Gastrocnemius medialis (tissue), 4 donors: ENCODE measurements at places on chromosomes 5 and 9. TPM values are rescaled to one million over a fixed set of nuclear protein-coding genes. Genes with fewer than 3 reads are reported as not detected.

GRCh38 chr5:59146729-59147128, 563.9 kb downstream of the RAB3C start:
- no peaks in the 10 kb centered on the region for H3K27me3 ChIP-seq
- no peak for DNase-seq
- H3K4me3 ChIP-seq: no peak overlapping the region
- peaks cover 57% of the 10 kb centered on the region for H3K4me1 ChIP-seq
- H3K27ac ChIP-seq: peak overlapping the region; percentile 84

Gene SAPCD2
- total RNA-seq: 0.16 TPM

DNA sequence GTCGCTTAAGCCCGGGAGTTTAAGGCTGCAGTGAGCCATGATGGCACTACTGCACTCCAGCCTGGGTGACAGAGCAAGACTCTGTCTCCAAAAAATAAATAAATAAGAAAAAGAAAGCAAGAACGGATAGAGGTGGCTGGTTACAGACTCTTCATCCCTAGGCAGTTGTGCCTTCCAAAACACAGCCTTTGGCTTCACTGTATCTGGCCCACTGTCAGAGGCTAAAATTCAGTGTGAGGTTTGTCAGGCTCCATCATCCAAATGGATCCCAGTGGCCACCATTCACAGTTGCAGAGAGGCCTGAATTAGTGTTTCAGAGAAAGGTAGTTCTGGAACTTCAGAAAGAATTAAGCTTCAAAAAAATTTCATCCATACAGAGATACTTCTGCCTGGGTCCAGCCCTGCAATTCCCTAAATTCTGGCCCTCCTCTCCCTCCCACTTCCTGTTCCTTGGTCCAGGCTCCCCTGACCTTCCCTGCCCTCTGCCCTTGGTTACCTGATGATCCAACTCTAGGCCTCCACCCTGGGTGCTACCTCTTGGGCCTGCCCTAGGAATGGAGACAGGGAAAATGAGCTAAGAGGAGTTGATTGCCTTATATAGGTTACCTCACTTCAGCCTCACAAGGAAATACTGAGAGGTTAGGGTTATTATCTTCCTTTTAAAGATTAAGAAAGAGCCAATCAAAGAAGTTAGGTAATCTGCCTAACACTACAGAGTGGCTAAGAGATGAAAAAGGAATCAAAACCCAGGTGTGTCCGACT, 97.2 kb upstream of the SLC44A1 start:
- H3K27ac ChIP-seq: no peak overlapping the region
- no peaks in the 10 kb centered on the region for H3K27me3 ChIP-seq
- no peaks in the 10 kb centered on the region for H3K4me1 ChIP-seq
- no peak overlapping the region for H3K4me3 ChIP-seq
- DNase-seq: no peak
- no peaks in the 10 kb centered on the region for H3K36me3 ChIP-seq

Gene ANKRD55
- not detected for total RNA-seq

DNA sequence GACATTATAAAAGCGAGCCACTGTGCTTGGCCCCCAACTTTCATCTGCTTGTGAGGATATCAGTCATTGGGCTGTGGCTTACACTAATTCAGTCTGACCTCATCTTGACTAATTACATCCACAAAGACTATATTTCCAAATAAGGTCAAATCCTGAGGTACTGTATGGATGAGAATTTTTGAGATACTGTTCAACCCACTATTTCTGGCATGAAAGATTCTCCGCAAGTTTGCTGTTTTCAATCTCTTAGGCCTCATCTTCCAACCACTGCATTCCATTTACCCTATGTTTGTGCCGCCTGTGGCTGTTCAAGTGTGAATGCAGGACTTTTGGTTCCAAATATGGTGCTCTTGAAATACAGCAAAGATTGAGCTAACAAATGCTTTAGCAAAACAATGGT, 400.9 kb upstream of the SGCD start:
- no peaks in the 10 kb centered on the region for H3K36me3 ChIP-seq
- no peaks in the 10 kb centered on the region for H3K4me1 ChIP-seq
- no peak overlapping the region for H3K4me3 ChIP-seq
- H3K27me3 ChIP-seq: no peaks in the 10 kb centered on the region
- H3K27ac ChIP-seq: no peak overlapping the region

DNA sequence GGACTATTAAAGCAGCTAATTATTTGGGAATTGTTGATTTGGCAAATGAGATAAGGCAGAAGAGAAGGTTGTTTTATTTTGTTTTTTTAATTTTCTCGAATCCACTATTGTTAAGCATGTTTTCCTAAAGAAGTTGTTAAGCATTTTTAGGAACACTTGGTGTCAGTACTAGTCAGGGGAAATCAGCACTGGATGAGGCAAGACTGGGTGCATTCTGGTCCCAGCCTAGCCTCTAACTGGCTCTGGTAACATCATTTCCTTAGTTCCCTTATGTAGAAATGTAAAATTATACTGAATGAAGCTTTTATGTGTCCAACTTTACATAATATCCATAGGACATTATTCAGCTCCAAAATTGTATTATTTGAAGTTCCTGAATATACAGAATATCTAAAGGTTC, 196.1 kb downstream of the PCSK5 start:
- H3K4me3 ChIP-seq: no peak overlapping the region
- H3K4me1 ChIP-seq: no peaks in the 10 kb centered on the region
- H3K27me3 ChIP-seq: no peaks in the 10 kb centered on the region
- H3K27ac ChIP-seq: no peak overlapping the region
- DNase-seq: no peak

GRCh38 chr5:17748201-17748600, 113.9 kb downstream of the TAF11L14 start:
- no peaks in the 10 kb centered on the region for H3K27me3 ChIP-seq
- no peak overlapping the region for H3K27ac ChIP-seq
- H3K4me1 ChIP-seq: no peaks in the 10 kb centered on the region
- DNase-seq: no peak
- no peaks in the 10 kb centered on the region for H3K36me3 ChIP-seq
- H3K4me3 ChIP-seq: no peak overlapping the region

DNA sequence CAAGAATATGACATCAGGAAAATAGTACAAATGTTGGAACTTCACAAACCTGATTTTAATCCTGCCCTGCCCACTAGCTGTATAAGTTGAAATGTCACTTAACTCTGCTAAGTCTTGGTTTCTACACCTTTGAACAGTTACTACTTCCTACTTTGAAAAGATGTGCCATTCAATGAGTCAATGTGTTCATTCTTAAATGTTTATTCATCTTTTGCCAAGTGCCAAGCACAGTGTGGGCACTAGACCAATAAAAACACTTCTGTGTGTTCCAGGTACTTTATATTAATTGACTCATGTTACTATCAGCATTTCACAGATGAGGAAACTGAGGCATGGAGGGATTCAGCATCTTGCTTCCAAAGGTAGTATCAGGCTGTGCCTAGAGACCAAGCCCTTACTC, 12.8 kb downstream of the PDCL start:
- DNase-seq: no peak
- H3K27ac ChIP-seq: no peak overlapping the region
- peaks cover 13% of the 10 kb centered on the region for H3K4me1 ChIP-seq
- no peaks in the 10 kb centered on the region for H3K36me3 ChIP-seq
- H3K4me3 ChIP-seq: no peak overlapping the region

GRCh38 chr5:67858471-67859031, 357.0 kb upstream of the PIK3R1 start:
- no peaks in the 10 kb centered on the region for H3K4me1 ChIP-seq
- no peak for DNase-seq
- H3K27ac ChIP-seq: no peak overlapping the region
- H3K4me3 ChIP-seq: no peak overlapping the region
- H3K27me3 ChIP-seq: no peaks in the 10 kb centered on the region

DNA sequence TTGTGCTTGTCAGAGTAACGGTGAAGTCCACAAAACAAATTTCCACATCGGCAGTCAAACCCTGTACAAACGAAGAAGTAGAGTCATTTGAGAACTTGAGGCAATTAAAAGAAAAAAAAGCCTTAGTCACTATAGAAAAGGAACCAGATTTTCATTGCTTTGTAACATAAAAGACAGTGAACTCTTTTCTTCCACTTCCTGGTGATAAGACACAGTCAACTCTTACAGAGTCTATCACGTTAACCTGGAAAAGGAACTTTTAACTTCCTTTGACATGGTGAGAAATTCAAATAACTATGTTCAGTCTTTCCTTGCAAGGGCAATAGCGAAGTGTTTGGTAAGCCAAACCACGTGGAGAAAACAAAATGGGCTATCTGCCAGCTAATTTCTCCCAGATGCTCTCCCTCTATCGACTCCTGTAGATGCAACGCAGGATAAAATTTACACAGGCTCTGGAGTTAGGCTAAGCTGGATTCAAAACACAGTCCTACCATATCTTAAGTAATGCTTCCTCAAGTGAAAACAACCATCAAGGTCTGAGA, 8.9 kb downstream of the ZFAND5 start:
- H3K27me3 ChIP-seq: no peaks in the 10 kb centered on the region
- H3K4me3 ChIP-seq: no peak overlapping the region

DNA sequence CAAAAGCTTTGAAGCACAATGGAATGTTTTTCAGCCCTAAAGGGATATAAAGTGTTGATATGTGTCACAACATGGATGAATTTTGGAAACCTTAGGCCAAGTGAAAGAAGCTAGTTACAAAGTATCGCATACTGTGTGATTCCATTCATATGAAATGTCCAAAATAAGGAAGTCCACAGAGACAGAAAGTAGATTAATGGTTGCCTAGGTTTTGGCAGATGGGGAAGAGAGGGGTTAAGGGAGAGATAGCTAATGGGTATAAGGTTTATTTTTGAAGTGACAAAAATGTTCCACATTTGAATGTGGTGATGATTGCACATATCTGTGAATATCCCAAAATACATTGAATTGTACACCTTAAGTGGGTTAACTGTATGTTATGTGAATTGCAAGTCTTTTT, 57.5 kb upstream of the MCCC2 start:
- peaks cover 14% of the 10 kb centered on the region for H3K4me1 ChIP-seq
- no peaks in the 10 kb centered on the region for H3K36me3 ChIP-seq
- DNase-seq: no peak
- H3K27me3 ChIP-seq: no peaks in the 10 kb centered on the region

DNA sequence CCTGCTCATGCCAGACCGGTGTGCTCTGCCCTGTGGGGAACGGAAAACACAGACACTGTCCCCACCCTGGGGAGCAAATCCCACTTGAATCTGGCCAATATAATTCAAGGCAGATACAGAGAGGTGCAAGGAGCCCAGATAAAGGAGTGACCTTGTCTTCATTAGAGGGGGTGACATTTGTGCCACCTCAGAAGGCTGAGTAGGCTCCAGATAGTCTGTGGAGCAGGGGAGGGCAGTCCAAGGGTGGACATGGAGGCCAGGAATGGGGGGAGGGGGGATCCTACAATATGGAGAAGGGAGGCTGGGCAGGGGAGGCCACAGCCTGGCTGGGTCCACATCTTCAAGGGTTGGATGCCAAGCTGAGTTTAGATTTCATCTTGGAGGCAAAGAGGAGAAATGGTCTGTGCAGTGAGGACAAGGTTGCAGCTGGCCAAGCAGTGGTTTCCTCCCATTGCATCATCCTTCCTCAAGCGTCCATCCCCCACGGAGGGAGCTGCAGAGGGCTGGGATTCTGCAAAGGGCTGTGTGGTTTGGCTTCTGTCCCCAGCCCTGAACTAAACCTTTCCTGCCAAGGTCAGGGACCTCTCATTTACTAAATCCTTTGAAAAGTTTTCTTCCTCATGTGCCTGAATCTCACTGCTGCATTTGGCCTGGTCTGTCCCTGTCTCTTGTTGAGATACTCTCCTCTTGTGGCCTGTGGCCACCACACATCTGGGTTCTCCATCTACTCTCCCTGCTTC, 60.1 kb downstream of the GALNT12 start:
- no peak overlapping the region for H3K4me3 ChIP-seq
- no peaks in the 10 kb centered on the region for H3K36me3 ChIP-seq
- peaks cover 39% of the 10 kb centered on the region for H3K4me1 ChIP-seq
- H3K27me3 ChIP-seq: no peaks in the 10 kb centered on the region
- H3K27ac ChIP-seq: peak overlapping the region; percentile 68

DNA sequence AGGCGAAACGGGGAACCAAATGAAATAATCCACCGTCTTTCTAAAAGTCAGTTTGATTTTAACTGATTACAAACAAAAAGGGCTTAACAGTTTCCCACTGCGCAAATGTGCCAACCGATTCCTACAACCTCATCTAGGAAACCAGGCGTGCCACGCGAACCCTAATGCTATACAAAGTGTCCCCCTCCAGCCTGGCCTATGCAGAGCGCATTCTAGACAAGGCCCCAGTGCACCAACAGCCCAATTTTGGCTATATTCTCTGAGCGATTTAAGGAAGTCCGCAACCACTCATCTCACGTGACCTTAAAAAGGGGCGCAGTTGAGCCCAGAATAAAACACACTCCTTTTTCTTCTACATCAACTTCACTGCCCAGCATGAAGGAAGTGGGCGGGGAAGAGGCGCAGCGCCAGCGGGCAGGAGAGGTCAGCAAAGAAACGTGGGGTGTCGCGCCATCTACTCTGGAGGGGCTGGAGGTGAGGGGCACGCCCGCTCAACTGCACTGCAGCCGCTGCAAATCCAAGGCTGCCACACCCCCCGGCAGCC, 779 bp downstream of the FAM13B start:
- no peaks in the 10 kb centered on the region for H3K27me3 ChIP-seq
- peaks cover 43% of the 10 kb centered on the region for H3K4me1 ChIP-seq
- H3K27ac ChIP-seq: peak overlapping the region; percentile 99
- peak; percentile 27 for DNase-seq
- H3K36me3 ChIP-seq: no peaks in the 10 kb centered on the region

DNA sequence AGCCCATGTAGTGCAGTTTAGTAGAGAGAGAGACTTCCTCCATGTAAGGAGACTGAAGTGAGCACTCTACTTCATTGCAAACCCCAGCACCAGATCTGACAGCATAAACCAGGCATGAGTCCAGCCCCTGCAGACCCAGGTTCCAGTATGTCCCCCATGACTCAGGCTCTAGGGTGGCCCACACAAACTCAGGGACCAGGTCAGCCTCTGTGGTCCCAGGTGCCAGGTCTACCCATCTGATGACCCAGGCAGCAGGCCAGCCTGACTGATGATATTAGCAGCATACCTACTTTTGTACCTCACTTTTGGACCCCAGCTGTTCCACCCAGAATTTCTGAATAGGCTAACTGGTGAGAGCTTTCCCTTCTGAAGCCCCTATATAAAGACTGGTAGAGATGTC, 647.8 kb downstream of the ANXA1 start:
- no peak overlapping the region for H3K4me3 ChIP-seq
- no peak overlapping the region for H3K27ac ChIP-seq
- no peaks in the 10 kb centered on the region for H3K4me1 ChIP-seq
- no peak for DNase-seq

DNA sequence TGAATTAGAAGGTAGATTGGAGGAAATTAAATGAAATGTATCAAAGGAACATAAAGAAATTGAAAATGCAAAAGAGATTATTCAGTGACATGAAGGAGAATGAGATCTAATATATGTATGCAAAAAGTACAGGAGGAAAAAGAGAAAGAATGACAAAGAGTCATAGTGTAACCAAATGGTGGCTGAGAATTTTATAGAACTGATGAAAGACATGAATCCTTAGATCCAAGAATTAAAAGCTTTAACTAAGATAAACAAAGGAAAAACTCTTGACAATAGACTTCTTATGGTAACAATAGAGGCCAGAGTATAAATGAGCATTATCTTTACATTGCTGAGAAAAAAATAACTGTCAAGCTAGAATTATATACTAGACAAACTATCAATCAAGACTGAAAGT, 505.4 kb upstream of the CD180 start:
- no peak overlapping the region for H3K4me3 ChIP-seq
- no peaks in the 10 kb centered on the region for H3K36me3 ChIP-seq
- DNase-seq: no peak
- H3K27me3 ChIP-seq: no peaks in the 10 kb centered on the region
- no peaks in the 10 kb centered on the region for H3K4me1 ChIP-seq
